Natural killer cell treated with Interleukin-12 subunit alpha and Interleukin-12 subunit beta and Interleukin-15 and Interleukin-18, amount 100 ng/mL, for 72 hours (primary cell): ENCODE measurements at places on chromosomes 7 and 10.

- DNase-seq, result no peak
Measured at GRCh38 chr7:2217716-2218443, 14.9 kb downstream of the MAD1L1 start.

DNA sequence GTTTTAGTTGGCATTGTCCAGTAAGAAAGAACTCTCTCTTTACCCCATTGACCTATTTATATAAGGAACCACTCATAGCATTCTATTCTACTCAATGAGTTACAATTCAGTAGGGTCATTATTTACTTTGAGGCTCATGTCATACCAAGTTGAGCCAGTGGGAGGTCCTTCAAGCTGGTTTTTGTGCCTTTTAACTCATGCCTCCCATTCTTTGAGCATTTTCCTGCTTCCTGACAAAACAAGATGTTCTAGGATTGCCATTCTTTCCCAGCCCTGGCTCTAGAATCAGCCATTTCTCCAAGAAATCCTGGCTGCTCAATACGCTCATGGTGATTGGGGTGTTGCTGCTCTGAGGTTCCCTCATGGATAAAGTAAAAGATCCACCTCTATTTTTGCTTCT lies 250.1 kb downstream of the ABCA13 start:
- DNase-seq, result no peak

DNA sequence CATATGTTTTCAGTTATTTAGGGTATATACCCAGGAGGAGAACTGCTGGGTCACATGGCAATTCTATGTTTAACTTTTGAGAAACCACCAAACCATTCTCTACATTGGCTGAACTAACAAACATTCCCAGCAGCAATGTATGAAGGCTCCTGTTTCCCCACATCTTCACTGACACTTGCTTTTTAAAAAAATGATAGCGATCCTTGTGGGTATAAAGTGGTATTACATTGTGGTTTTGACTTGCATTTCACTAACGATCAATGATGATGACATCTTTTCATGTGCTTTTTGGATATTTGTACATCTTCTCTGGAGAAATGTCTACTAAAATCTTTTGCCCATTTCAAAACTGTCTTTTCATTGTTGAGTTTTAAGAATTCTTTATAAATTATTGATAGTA lies 51.2 kb upstream of the ANAPC16 start:
- no peak for DNase-seq

DNA sequence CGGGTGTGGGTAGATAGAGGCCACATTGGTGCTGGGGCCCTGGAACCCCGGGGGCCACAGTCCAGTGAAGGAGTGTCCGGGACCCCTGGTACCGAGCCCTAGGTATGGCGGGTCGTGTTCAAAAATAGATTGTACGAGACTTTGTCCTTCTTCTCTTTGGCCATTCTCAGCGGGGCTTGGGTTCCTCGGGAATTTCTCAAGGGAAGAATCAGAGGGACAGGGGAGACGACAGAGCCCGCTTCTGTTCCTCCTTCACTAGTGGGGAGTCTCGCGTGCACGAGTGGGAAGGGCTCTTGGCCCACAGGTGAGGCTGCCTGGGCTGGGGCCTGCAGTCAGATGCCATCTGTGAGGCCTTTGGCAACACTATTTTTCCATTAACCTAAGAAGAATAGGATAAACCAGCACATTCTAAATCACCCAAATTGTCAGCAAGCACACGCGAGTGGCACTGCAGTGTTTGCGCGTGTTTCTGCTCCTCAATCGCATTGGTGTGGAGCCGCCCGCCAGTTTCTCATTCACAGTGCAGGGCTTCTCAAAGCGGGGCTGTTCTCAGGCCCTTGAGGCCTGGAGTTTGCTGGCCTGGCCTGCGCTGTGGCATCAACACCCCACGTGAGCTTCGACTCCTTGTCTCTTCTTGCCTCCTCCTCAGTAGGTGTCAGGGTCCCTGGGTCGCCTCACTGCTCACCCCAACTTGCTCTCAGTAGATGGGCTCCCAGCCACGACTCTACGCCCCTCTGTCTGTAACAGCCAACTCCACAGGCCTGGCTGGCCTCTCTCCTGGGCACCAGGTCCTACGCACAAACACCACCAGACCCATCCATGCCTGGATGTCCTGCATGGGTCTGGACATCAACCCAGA lies 187.6 kb upstream of the SHH start:
- peak; percentile 58 for DNase-seq

DNA sequence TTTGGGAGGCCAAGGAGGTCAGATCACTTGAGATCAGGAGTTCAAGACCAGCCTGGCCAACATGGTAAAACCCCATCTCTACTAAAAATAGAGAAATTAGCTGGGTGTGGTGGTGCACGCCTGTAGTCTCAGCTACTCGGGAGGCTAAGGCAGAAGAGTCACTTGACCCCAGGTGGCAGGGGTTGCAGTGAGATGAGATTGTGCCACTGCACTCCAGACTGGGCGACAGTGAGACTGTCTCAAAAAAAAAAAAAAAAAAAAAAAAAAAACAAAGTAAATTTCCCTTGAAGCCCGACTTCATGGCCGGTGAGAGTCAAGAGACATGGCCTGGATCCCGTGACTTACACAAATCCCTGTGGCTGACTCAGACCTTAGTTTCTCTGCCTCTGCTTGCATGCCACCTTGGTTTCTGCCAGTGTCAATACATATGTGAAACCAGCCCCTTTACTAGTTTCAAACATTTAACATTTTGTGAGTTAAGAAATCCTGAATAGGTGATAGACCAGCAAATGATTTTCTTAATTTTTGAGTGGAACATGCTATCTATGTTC lies 62.8 kb downstream of the ZEB1 start:
- DNase-seq, result no peak

- no peak for DNase-seq
Measured at GRCh38 chr7:100764841-100765240, 31.4 kb downstream of the ZAN start.

DNA sequence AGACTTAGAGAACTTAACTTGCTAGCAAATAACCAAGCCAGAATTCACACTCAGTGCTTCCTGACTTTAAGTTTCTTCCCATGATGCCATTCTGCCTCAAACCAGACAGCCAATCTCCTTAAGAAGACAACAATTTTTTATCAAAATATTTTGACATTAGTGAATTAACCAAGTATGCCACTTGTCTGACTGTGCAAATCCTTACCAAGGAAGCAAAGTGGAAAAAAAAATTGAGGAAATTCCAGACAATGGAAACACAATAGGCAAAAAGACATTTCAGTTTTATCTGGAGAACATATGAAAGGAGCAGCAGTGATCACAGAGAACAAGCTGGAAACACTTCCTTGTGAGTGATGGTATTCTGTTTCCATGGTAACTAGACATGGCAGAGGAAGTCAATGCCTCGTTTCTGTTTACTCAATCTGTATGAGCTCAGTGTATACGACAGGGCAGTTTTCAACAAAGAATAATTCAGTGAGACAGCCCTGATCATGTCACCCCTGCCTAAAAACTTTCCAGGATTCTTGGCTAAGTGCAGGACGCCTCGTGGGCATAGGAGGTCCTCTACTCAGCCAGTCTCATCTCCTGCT lies 114.2 kb downstream of the DYNC1I1 start:
- no peak for DNase-seq

GRCh38 chr7:45582868-45583277 lies 8.7 kb downstream of the ADCY1 start:
- peak; percentile 58 for DNase-seq

DNA sequence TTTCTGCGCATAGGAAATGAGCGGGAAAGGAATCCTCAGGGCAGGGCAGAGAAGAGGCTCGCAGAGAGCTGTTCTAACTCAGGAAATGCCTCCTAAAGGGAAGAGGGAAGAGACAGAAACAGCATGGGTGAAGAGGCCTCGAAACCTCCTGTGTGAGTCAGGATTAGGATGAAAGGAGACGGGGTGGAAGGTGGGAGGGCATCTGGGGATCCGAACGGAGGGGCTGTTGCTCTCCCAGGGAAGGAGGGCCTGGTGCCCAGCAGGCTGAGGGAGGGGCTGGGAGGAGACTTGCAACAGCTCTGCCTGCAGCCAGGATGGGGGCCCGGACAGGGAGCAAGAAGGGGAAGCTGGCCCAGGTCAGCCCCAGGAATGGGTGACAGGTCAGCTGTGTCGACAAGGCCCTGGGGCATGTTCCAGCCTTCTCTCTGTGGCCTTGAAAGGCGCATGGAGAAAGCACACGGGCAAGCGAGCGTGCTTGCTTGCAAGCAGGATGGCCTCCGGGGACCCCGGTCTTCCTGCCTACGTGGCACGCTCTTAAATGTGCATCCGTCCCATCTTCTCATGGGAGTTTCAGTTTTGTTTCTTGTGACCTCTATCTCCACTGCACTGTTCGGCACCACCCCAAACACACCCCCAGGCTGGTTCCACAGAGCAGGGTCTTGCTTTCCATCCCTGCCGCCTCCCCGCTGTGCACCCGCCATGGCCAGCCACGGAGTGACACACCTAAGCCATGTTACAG lies 63.5 kb downstream of the HIPK2 start:
- DNase-seq, result no peak

DNA sequence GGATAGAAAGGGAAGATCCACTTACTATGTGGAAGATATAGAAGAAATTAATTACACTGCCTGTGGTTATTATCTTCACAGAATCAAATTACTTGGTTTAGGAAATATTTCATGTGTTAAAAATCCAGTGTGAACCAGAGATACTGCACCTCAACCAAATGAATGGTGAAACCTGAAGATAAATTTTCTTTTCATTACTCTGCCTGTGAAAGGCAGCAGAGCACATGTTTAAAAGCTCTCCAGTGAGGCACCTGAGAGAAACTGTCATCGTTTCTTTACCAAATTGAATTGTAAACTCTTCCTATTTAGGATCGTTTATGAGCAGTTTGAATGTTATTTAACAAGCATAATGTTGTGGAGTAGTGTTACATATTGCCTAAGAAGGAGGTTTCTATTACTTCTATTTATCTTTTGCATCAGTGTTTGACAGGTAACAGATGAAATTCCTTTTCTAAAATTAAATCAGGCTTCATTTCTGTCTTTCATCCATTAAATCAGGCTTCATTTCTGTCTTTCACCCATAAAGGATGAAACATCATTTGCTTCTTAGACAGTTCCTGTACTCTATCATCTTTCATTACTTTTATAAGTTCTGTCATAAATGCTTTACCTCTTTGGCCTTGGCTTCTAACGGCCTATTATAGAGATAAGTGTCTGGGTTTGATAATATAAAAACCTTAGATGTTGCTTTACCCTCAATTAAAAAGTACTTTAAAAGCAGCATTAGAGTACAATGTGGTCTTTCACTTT lies 266.6 kb downstream of the NXPH1 start:
- DNase-seq, result no peak

- no peak for DNase-seq
Measured at GRCh38 chr10:50567384-50567783, 56.4 kb downstream of the SGMS1 start.

GRCh38 chr7:5689716-5690115 lies 91.7 kb downstream of the RNF216 start:
- no peak for DNase-seq

- no peak for DNase-seq
Measured at GRCh38 chr7:98922392-98923187, 44.3 kb downstream of the TRRAP start.

DNA sequence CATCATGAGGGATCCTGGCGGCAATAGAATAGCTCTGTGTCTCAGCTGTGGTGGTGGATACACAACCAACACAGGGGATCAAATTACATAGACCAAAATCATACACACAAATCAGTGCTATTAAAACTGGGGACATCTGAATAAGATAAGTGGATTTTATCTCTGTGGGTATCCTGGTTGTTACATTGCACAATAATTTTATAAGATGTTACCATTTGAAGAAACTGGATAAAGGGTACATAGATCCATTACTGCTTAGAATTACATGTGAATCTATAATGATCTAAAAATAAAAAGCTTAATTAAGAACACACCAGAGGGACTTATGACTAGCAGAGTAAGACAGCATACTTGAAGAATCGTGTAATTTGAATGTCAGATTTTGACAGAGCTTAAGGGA lies 8.2 kb upstream of the FAM3C start:
- DNase-seq, result no peak

- peak; percentile 66 for DNase-seq
Measured at GRCh38 chr10:84293574-84294016, 34.8 kb upstream of the CCSER2 start.
